ENCODE measurements at places on chromosomes 7 and 10. TPM values are rescaled to one million over a fixed set of nuclear protein-coding genes. Genes with fewer than 3 reads are reported as not detected.

The ATG9B gene
- total RNA-seq, result 25.8 TPM

- no peak for DNase-seq
Measured at GRCh38 chr10:61628151-61628874, 34.4 kb upstream of the CABCOCO1 start.

- no peak for DNase-seq
Measured at GRCh38 chr10:43479275-43479674, 42.4 kb downstream of the ZNF487 start.

DNA sequence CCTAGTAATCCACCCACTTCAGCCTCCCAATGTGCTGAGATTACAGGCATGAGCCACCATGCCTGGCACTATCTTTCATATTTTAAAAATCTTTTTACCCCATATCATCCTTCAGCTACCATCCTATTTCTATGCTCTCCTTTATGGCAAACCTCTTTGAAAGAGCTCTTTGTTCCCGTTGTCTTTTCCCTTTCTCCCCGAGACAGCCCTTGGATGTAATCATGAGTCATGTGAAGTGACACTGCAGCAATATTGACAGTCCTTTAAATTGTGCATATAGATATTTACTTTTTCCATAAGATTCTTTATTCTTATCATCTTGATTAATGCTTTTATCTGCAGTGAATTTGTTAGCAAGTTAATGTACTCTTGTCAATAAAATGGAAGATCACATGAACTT is 286.6 kb downstream of the ANKRD7 start:
- no peak for DNase-seq
